Activated CD8-positive, alpha-beta T cell treated with anti-CD3 and anti-CD28 coated beads, Interleukin-2, amount 10 ng/mL, durations not matched to agents 7 days and 5 days (primary cell): ENCODE measurements at places on chromosomes 7 and 10. TPM values are rescaled to one million over a fixed set of nuclear protein-coding genes. Genes with fewer than 3 reads are reported as not detected.

The OR13A1 gene
- total RNA-seq: not detected

- H3K27ac ChIP-seq: no peak overlapping the region
- no peak for DNase-seq
- H3K27me3 ChIP-seq: peaks cover 12% of the 10 kb centered on the region
Observed at GRCh38 chr10:49579621-49580020, 30.5 kb upstream of the SLC18A3 start.

DNA sequence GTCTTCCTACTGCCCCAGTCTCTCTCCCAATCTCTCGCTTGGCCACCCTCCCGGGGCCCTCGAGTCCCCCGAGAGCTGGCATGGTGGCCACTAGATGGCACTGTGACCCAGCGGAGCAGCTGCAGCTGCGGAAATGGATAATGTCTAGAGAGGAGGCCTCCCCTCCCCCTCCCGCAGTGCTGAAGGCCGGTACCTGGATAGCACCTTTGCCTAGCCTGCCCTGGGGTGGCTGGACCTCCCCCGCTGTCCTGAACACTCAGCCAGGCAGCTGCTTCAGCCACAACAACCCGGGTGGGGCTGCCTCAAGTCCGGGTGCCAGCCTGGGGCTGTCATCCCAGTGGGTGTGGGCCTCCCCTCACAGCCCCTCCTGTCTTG lies 65.2 kb downstream of the GOLGA7B start:
- H3K4me1 ChIP-seq: peaks cover 2% of the 10 kb centered on the region
- no peak overlapping the region for H3K4me3 ChIP-seq
- peaks cover 8% of the 10 kb centered on the region for H3K27me3 ChIP-seq
- no peak overlapping the region for H3K27ac ChIP-seq
- DNase-seq: peak; percentile 82

- H3K27me3 ChIP-seq: peaks cover 22% of the 10 kb centered on the region
- H3K4me1 ChIP-seq: peaks cover 11% of the 10 kb centered on the region
- no peak overlapping the region for H3K4me3 ChIP-seq
- H3K36me3 ChIP-seq: no peaks in the 10 kb centered on the region
- no peak overlapping the region for H3K27ac ChIP-seq
Observed at GRCh38 chr7:42854571-42855118, 57.2 kb downstream of the C7orf25 start.

GRCh38 chr7:32905175-32905662 lies 13.7 kb upstream of the KBTBD2 start:
- peak; percentile 93 for DNase-seq
- H3K4me3 ChIP-seq: peak overlapping the region; percentile 77
- H3K36me3 ChIP-seq: no peaks in the 10 kb centered on the region
- peak overlapping the region; percentile 95 for H3K27ac ChIP-seq

DNA sequence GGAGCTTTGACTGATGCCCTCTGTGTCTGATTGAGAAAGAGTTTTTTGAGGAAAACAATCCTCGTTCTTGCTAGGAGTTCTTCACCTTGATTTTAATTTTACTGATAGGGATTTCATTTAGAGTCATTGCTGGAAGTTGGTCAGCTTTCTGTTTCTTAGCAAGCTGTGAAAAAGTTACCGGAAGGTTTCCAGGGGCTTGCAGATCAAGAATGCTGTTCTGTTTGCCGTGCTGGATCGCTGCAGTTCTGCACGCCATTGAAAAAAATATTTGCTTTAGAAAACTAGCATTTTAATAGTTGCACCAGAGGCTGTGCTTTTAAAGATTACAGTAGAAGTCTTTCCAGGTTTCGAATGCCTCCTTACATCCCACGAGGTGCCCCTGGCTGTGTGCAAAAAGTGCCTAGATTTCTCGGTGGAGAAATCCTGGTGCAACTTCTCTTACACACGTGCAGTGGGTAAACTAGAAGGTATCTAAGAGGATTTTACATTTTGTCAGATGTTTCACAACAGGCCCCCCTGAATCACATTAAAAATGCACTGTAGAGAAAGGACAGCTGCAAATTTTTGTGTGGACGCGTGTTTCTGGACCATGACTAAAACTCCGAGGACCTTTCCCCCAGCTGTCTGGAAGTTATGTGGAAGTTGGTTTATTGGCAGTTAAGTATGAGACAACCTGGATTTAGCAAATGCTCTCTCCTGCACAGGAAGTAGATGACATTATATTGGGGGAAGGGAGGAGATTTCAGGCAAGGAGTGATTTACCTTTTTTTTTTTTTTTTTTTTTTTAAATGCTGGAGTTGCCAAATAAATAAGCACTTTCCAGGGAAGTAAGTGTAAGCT lies 5.8 kb downstream of the TCF7L2 start:
- peaks cover 3% of the 10 kb centered on the region for H3K36me3 ChIP-seq
- peaks cover 7% of the 10 kb centered on the region for H3K4me1 ChIP-seq
- H3K27me3 ChIP-seq: peaks cover 68% of the 10 kb centered on the region
- H3K4me3 ChIP-seq: no peak overlapping the region
- DNase-seq: no peak

The ABCF2 gene
- total RNA-seq: 38.2 TPM

DNA sequence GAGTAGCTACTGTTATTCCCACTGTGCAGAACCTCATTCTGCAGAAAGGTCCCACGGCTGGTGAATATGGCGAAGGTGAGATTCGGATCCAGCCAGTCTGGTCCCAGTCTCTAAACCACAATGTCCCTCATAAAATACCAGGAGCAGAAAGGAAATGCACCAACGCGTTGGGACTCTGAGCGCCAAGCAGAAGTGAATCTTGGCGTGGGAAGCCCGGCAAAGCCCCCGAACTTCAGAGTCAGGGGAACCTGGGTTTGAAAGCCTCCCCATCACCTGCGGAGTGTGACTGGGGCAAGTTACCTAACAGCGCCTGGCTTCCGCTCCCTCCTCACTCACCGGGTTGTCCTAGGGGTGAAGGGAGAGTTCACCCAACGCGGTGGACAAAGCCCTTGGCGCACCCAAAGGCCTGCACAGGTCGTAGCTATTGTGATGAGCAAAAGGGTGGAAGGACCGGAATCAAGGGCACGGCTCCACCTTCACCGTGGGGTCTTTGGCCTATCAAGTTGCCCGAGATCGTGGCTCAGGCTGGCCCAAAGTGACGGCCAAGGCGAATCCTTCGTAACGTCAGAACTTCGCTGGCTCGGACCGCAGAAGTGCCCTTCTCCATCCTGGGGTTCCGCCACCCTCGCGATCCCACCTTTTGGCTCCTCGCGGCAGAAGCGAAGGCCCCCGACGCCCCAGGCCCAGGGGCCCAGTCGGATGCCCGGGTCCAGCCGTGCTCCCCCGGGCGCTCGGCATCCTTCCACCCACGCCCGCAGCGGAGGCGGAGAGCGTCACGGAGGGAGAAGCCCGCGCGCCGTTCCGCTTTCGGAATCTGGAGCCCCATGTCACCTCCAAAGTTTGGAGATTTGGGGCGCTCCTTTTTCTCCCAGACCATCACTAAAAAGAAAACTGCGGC lies 811 bp downstream of the RGS10 start:
- peaks cover 53% of the 10 kb centered on the region for H3K4me1 ChIP-seq
- peaks cover 28% of the 10 kb centered on the region for H3K36me3 ChIP-seq
- H3K27ac ChIP-seq: peak overlapping the region; percentile 89
- H3K4me3 ChIP-seq: peak overlapping the region; percentile 89

The DLD gene
- total RNA-seq: 61.2 TPM

The TMEM176B gene
- not detected for total RNA-seq

- peaks cover 36% of the 10 kb centered on the region for H3K4me1 ChIP-seq
- no peak overlapping the region for H3K27ac ChIP-seq
- no peak overlapping the region for H3K4me3 ChIP-seq
- no peak for DNase-seq
Observed at GRCh38 chr7:151053096-151053495, 4.6 kb downstream of the CDK5 start.

The ZNF12 gene
- total RNA-seq: 20.1 TPM

The FAM131B gene
- 2.4 TPM for total RNA-seq

DNA sequence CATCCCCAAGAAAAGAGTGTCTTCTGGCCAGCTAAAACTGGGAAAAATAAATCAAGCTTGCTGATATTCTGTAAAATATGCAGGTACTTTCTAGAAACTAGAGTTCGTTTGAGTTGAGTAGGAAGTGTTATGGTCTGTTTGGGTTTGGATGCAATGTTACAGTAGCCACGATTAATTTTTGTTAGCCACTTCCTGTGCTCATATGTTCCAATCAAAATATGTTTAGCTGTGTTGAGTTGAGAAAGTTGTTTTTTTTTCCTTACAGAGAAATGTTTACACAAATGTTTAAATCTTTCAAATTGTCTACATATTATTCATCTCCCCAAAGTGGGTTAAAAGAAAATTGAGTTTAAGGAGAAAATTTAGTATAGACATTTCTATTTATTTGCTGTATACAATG lies 11.3 kb upstream of the LAMB1 start:
- no peak for DNase-seq
- H3K4me3 ChIP-seq: no peak overlapping the region
- no peaks in the 10 kb centered on the region for H3K36me3 ChIP-seq
- peaks cover 13% of the 10 kb centered on the region for H3K27me3 ChIP-seq
- H3K4me1 ChIP-seq: peaks cover 4% of the 10 kb centered on the region
- H3K27ac ChIP-seq: no peak overlapping the region

DNA sequence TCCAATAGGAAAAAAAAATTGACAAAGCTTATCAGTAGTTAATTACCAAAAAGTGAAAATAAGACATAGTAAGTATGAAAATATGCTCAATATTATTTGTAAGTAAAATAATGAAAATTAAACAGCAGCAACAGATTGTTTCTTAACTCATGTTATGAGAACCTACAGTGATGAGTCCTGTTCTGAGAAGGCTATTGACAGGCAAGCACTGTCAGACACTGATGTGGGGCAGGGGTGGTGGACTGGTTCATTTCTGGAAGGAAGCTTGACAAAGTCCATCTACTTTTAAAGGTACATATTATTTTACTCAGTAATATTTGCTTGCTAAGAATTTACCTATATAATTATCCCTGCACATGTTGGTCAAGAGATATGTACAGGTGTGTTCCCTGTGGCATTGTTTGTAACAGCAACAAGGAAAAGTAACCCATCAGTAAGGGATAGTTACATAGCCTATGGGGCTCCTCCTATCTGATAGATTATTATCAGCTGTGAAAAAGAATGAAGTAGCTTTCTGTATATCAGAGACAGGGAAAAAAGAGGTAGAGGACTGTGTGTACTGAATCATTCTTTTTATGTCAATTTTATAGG lies 161.6 kb downstream of the RTKN2 start:
- no peak overlapping the region for H3K4me3 ChIP-seq
- no peaks in the 10 kb centered on the region for H3K27me3 ChIP-seq
- no peak overlapping the region for H3K27ac ChIP-seq
- H3K36me3 ChIP-seq: peaks cover 11% of the 10 kb centered on the region

The CACNA2D1 gene
- not detected for total RNA-seq

DNA sequence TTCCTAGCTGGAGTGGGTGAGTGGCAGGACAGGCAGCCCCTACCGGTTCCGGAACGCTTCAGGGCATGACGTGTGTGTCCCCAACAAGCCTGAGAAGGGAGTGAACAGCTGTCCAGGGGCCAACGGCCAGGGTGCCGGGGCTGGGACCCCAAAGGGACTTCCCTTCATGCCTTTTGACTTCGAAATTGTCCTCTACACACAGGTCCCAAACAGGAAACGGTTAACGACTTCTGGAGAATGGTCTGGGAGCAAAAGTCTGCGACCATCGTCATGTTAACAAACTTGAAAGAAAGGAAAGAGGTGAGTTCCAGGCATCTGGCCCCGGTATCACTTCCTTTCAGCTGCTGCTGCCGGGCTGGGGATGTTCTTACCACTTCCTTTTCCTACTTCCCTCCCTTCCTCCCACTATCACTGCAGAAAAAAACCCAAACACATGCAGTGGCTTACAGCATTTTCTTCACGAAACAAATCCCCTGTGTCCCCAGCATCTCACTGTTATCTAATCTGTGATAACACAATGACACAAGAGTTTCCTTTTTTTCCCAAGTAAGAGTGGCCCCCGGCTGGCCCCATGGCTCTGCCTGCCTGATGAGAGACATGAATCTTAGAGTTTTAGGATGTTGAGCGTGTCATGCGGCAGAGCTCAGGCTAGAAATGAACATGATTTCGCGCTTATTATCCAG lies 63.2 kb downstream of the MKI67 start:
- H3K27ac ChIP-seq: peak overlapping the region; percentile 85
- H3K36me3 ChIP-seq: peaks cover 77% of the 10 kb centered on the region
- H3K4me3 ChIP-seq: peak overlapping the region; percentile 78
- DNase-seq: peak; percentile 74
- H3K4me1 ChIP-seq: peaks cover 87% of the 10 kb centered on the region

The MMRN2 gene
- total RNA-seq: not detected

GRCh38 chr10:109374215-109374614 lies 549.1 kb downstream of the XPNPEP1 start:
- DNase-seq: no peak
- H3K27me3 ChIP-seq: no peaks in the 10 kb centered on the region
- no peaks in the 10 kb centered on the region for H3K36me3 ChIP-seq
- H3K4me3 ChIP-seq: no peak overlapping the region
- H3K4me1 ChIP-seq: no peaks in the 10 kb centered on the region

The SFTPA2 gene
- not detected for total RNA-seq

GRCh38 chr7:120169996-120170783 lies 102.8 kb upstream of the KCND2 start:
- H3K27ac ChIP-seq: no peak overlapping the region
- no peaks in the 10 kb centered on the region for H3K27me3 ChIP-seq
- H3K4me3 ChIP-seq: no peak overlapping the region
- no peaks in the 10 kb centered on the region for H3K36me3 ChIP-seq

The SEM1 gene
- 52.1 TPM for total RNA-seq

The HSPA12A gene
- total RNA-seq: not detected

- no peaks in the 10 kb centered on the region for H3K27me3 ChIP-seq
- H3K4me1 ChIP-seq: no peaks in the 10 kb centered on the region
- no peak overlapping the region for H3K4me3 ChIP-seq
- peaks cover 47% of the 10 kb centered on the region for H3K36me3 ChIP-seq
- no peak for DNase-seq
Observed at GRCh38 chr7:128986609-128987008, 48.9 kb downstream of the IRF5 start.

- H3K27ac ChIP-seq: no peak overlapping the region
- H3K4me3 ChIP-seq: no peak overlapping the region
- DNase-seq: no peak
- no peaks in the 10 kb centered on the region for H3K4me1 ChIP-seq
- H3K27me3 ChIP-seq: no peaks in the 10 kb centered on the region
Observed at GRCh38 chr7:72028267-72028666, 383.9 kb downstream of the CALN1 start.

- peak overlapping the region; percentile 78 for H3K27ac ChIP-seq
- peak overlapping the region; percentile 48 for H3K4me3 ChIP-seq
- H3K36me3 ChIP-seq: peaks cover 2% of the 10 kb centered on the region
- peak; percentile 80 for DNase-seq
- peaks cover 2% of the 10 kb centered on the region for H3K27me3 ChIP-seq
- peaks cover 58% of the 10 kb centered on the region for H3K4me1 ChIP-seq
Observed at GRCh38 chr7:117008886-117009531, 55.7 kb downstream of the ST7 start.

DNA sequence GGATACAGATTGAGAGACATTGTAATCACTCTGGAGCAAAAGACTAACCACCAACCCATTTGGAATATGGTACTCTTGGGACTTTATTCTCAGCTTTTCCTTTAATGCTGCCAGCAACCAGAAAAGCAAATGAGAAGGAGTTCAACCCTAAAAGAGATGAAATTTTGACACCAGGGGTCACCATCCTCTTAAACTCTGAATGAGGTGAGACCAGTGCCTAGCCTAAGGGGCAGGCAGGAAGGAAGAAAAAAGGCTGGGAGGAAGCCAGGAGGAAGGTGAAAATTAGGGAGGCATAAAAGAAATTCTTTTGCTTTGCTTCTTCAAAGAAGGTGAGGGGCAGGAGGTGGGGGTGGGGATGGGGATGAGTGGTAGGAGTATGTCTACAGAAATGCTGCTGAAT lies 135.8 kb downstream of the JAZF1 start:
- H3K4me1 ChIP-seq: no peaks in the 10 kb centered on the region
- no peak overlapping the region for H3K4me3 ChIP-seq
- H3K27ac ChIP-seq: no peak overlapping the region
- no peak for DNase-seq
- H3K27me3 ChIP-seq: peaks cover 7% of the 10 kb centered on the region

The ITIH2 gene
- total RNA-seq: not detected
